ENCODE measurements at places on chromosomes 3 and 15.

DNA sequence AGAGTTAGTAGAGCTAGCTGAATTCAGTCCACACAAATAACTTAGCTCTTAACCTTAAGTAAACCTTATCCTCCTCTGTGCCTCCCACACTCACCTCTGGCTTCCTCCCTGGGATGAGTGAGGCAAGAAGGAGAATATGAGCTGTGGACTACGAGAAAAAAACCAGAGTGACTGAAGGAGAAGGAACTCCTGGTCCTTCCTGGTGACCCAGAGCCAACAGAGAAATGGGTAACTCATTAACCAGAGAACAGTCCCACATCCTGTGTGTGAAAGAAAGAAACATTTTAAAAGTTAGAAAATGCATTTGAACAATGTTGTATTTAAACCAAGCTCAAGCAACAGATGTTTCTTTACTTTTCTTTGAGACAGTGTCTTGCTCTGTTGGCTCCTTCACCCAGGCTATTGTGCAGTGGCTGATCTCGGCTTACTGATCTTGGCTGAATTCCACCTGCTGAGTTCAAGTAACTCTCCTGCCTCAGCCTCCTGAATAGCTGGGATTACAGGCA is 27.5 kb upstream of the FAM81A start:
- no peak for DNase-seq

DNA sequence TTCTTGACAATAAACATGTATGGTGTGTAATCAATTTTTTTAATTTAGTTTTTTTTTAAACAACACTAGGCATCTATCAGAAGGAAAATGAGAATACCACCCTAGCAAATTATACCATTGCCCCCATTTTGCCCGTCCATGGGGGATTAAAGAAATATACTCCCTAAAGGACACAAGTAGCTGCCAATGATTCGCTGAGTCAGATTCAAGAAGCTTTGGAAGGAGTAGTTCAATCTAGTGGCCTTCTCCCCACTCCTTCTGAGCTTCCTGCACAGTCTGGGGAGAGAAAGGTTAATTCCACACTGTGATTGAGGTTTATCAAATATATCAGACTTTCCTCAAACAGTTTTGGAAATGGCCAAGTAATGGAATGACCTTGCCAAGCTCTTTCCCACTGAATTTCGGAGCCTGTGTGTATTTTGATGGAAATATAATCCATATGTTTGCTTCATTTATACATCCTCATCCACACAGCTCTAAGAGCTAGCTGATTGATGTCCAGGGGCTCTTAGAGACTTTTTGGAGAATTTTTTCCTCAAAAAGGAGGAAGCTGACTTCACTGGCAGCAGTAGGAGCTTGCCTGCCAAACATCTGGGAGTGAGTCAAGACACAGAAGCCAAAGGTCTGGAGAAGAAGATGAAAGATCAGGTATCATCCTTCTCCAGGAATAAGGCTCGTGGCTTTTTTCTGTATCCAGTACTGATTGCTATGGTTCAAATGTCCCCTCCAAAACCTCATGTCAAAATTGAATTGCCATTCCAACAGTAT is 478.5 kb upstream of the PROK2 start:
- no peak for DNase-seq

- DNase-seq: no peak
Measured at GRCh38 chr3:24802614-24803013, 308.0 kb upstream of the THRB start.

- DNase-seq: no peak
Measured at GRCh38 chr3:177902876-177903275, 633.4 kb upstream of the KCNMB2 start.

DNA sequence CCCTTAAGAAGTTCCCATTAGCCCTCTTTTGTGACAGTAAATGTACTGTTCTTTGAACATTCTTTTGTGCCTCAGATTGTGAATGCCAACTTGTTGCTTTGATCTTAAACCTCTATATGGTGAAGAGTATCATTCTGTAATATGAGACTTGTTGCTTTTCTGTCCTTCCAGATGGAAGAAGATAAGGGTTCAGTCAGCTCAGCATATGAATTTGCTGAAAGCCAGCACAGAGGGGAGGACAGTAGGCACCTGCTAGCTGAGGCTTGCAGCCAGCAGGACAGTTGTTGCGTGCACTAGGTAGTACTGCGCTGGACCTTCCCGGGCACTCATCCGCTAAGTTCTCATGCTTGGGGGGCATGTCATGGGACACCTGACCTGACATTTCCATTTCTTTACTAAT is 74.7 kb downstream of the DCUN1D1 start:
- DNase-seq: no peak

DNA sequence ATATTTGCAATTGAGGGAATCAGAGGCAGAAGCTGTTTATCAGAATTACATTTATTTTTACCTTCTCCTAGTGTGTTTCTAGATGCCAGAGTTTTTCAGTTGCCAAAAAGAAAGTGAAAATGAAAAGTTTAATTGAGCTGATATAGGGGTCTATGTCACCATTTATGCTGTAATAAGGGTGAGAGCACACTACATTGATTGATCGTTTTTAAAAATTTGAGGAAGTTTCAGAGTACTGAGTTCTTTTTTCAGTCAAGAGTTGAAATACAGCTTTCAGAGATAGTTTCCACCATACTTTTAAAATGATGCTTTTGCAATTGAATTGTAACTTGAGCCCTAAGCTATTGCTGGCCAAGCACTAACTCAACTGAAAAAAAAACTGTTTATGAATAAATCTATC is 326.9 kb downstream of the UNC13C start:
- no peak for DNase-seq

- DNase-seq: no peak
Measured at GRCh38 chr3:68817243-68817642, 115.1 kb downstream of the TAFA4 start.

- no peak for DNase-seq
Measured at GRCh38 chr15:68987676-68988075, 26.8 kb upstream of the NOX5 start.

DNA sequence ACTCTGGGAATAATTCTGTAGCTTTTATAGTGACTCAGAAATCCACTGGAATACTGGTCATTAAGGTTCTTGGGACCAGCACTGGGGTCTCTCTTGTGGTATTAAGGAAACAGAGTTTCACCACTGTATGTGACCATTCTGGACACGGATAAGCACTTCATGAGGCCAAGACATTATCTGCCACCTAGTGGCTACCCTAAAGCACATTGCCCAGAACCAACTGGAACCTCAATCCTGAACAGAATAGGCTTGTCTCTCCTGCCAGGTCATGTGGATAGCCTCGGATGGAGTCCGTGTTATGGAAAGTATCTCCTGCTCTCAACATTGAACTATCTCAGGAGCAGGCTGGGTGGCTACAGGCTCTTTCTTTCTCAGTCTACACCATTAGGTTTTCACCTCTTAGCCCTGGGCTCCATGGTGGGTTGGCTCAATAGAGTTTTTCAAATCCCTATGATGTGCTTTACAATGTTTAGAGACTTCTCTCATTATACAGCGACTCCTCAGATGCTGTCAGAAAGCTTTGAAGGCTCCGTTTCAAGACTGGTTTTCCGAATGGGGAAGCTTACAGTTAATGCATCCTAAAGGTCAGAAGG is 167.6 kb upstream of the ST8SIA2 start:
- DNase-seq: no peak

DNA sequence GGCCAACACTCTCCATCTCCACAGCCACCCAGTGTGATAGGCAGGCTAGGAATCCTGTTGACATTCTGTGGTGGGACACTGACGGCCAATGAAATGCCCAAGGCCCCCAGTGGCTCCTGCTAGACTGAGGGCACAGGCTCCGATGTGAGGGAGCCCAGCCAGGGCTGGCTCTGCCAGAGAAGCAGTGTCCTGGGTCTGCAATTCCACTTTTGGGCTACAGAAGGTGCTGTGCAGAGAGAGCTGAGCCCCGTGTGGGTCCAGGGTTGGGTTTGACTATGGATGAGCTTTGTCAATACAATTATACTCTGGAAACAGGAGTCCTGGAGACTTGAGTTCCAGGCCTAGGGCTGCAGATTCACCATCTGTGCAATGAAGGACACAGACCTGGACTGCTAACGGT is 55.7 kb upstream of the TMEM115 start:
- DNase-seq: no peak

DNA sequence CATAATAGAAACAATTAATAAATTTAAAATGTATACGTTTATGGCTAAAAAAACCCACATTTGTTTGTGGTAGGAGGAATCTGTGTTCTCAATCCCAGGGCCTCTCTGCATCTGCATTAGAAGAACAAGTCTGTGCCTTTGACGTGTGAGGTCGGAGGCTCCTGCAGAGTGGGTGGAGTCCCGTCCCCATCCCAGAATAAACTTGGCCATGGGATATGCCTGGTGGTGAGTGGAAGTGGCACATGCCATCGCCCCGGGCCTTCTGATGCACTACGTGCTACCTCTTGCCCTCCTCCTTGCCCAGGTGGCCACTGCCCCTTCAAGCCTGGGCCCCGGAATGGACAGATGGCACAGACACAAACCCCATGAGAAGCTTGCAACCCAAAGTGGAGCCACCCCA is 131.1 kb upstream of the NSMCE3 start:
- DNase-seq: no peak

DNA sequence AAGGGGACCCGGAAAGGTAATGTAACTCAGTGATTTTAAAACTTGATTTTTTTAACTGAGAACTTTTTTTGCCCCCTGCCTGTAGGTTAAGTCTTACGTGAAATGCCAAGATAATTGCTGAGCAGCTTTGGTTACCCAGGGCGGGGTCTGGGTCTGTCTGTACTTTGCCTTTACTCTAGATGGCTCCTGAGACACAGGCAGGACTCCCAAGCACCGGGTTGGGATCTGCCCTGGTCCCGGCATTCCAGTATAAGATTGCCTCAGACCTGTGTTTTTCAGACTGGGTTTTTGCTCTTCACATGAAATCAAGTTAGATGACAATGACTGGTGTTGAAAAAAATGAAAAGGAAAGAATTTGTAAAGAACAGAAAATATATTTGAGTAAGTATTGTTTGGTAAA is 40.3 kb downstream of the WDR76 start:
- no peak for DNase-seq

DNA sequence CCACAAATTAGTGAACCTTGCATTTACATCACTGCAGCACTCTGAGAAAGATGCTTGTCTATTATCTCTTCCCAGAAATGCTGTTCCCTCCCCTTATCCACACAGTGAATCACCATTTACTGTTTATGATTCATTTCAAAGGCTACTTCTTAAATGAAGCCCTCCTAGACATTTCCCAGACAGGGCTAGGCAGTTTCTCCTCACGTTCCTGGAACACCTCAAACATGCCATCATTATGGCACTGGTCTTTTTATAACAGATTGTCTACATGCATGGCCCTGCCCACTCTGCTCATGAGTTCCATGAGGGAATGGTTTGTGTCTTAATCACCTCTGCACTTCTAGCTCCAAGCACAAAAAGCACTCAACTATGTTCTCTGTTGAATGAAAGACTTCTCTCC is 32.2 kb upstream of the TM2D3 start:
- no peak for DNase-seq

GRCh38 chr3:126941721-126942270 is 41.1 kb upstream of the PLXNA1 start:
- no peak for DNase-seq

DNA sequence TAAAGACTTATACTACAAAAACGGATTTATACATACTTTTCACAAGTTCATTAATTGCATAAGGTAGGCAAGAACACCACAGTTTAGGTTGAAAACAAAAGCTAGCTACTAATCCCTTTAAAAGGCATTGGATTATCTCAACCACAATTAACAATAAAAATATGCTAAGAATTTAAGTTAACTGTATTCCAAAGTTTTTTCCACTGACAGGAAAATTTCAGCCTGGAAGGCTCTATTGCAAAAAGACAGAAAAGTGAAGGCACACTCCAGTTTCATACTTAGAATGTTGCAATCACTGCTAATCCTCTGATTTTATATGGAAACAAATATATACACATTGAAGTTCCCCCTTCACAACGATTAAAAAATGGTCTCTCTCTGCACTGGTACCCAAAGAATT is 71.5 kb downstream of the TJP1 start:
- no peak for DNase-seq

DNA sequence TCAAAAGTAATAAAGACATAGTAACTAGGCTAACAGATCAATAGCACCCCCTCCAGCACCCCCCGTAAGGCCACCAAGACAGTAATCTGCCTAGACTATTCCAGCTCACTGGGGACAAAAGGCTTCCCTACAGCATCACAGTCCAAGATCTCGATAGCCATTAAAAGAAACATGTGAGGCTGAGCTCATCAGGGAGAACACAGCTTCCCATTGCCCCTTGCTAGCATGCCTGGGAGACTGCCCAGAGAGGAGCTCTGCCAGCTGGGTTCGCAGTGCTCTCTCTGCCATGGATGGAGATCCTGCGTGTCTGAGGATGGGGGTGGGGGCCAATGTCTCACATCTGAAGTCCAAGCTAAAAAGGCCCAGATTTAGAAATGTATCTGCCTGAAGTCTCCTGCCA is 17.8 kb downstream of the LRIG1 start:
- no peak for DNase-seq

DNA sequence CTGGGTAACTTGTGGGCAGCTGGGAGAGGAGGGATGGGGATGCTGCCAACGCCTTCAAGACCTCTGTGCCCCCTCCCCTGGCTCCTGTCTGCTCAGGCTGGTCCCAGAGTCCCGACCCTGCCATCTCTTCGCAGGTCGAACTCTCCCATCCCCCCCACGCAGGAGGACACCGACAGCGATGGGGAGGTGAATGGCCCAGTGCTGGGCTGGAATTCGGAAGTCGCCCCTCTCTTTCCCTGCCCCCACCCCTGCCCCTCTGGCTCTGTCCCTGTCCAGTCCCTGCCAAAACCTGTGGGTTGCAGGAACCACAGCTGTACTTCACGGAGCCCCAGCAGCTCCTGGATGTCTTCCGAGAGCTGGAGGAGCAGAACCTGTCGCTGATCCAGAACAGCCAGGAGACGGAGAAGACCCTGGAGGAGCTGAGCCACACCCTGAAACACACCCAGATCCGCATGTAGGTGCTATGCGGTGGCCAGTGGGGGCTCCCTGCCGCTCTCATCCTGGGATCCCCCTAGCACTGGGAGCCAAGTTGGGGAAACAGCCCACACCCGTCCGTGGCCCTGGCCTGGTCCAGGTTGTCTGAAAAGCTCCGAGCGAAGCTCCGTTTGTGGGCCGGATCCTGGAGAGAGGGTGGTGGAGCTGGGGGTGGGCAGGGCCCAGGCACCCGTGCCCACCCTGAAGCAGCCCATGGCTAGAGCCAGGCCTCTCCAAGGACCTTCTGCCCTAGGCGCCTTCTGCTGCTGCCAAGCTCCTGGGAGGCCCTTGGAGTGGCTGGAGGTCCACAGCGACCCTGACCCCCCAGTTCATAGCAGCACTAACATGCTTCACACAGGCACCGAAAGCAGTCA is 28.7 kb downstream of the CFAP100 start:
- no peak for DNase-seq

GRCh38 chr3:194084284-194084683 is 51.7 kb upstream of the HES1 start:
- no peak for DNase-seq

DNA sequence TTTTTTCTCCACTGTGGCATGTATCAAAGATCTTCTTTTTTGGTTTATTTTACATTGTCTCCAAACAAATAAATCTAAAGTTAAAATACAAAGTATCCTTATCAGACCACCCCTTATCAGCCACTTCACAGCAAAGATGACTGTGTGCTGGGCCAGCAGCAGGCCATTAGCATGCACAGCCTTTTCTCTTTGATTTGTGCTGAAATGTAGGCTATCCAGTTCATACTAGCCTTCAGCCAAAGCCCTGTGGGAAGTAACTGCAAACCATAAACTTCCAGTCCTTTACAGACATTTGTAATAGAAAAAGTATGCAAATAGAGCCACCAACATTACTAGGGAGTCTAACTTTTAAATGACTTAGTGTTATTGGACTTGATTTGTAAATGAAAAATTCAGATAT is 816.3 kb downstream of the FHIT start:
- DNase-seq: no peak

Measured in activated T-helper 9 cell treated with anti-CD3 and anti-CD28 coated beads, Interleukin-2, amount 50 U/mL, for 16 hours (primary cell).